ENCODE measurements at places on chromosomes 12 and 14.

DNA sequence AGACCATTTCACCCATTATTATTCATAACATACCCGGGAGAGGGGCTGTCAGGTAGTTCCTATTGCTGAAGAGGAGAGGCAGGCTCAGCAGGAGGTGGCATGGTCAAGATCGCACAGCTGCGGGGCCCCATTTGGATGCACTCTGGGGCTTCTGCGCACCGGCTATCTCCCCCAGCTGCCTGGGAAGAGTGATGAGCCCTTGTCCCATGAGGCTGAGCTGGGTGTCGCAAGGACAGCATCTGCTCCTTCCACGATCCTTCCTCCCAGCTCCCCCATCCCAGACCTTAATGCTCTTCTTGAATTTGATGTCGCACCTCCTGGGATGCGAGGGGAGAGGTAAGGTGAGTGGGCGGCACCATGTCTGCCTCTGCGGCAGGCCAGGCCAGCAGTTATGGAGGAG, 62.6 kb downstream of the SLC24A4 start:
- no peak for DNase-seq

- DNase-seq: no peak
Observed at GRCh38 chr14:90355540-90356518, 24.1 kb upstream of the NRDE2 start.

DNA sequence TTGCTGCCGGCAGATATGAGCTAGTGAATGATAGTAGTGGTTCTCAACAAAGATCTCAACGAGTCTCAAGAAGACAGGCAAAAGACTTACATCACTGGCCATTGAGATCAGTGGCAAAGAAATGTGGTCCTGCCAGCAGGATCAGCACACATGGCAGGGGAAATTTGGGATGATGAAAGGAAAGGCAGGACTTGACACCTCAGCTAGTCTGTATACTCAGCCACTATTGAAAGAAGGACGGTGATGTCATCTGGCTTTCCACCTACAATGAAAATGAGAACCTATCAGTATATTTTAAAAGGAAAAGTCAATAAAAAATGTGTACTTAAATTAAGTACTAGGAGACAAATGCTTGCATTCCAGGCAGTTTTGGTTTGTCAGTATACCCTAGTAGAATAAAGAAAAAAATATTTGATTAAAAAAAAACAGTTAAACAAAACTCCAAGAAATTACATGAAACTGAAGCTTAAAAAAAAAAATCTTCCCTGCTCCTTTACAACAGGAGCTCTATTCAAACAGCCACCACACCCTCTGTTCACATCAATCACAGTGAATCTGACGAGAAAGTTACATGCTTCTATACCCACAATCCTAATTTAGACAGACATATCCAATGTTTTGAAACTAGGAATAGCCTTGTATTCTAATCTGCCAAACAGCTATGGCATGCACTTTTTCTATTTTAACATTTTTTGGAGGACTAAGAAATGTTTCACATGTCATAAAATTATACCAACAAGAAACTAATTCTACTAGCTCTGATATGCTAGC, 34.9 kb downstream of the RAD9B start:
- DNase-seq: no peak

GRCh38 chr12:57416039-57416996, 14.5 kb downstream of the R3HDM2 start:
- DNase-seq: no peak

DNA sequence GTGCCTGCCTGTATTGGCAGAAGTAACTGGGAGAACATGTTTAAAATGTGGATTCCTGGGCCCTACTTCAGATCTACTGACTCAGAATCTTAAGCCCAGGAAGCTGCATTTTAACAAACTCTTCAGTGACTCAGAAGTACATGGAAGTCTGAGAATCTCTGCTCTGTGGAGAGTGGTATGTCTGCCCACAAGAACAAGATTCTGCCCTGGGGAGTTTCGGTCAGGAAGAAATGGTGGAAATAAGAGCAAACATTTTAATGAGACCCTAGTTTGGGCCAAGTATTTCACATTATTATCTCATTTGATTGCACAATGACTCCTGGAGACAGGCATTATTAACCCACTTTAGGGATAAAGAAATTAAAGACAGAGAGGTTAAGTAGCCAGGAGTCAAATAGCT, 8.2 kb downstream of the ALDH1L2 start:
- DNase-seq: no peak

DNA sequence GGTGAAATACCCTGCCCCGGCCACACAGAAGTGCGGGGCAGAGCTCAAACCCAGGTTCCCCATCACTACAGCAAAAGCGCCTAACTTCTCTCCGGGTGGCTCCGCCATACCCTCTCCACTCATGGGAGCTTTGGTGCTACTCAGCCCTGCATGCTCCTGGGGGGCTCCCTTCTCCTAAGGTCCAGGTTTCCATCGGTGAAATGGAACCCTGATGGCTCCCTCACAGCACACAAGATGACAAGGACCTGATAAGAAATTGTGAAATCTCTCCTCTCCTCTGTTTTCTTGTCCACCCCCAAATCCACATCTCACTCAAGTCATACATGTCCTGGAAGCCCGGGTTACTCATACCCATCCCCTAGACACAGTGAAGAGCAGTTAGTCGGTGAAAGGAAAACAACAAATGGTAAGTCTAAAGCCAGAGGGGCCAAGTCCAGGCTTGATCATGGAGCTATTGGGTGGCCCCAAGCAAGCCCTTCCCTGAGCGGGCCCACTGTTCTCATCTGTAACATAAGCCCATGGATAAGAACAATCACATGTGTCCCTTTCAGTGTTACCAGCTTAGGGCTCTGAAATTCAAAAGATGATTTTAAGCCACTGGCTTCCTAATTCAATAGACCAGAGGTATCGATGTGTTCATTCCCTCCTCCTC, 317.5 kb downstream of the BCL11B start:
- no peak for DNase-seq

GRCh38 chr12:118219106-118219505, 83.2 kb downstream of the PEBP1 start:
- no peak for DNase-seq

- DNase-seq: no peak
Observed at GRCh38 chr14:99260587-99261551, 11.1 kb downstream of the BCL11B start.

- DNase-seq: no peak
Observed at GRCh38 chr12:82789674-82790073, 103.0 kb downstream of the TMTC2 start.

GRCh38 chr12:65667932-65668331, 156.4 kb upstream of the HMGA2 start:
- no peak for DNase-seq

DNA sequence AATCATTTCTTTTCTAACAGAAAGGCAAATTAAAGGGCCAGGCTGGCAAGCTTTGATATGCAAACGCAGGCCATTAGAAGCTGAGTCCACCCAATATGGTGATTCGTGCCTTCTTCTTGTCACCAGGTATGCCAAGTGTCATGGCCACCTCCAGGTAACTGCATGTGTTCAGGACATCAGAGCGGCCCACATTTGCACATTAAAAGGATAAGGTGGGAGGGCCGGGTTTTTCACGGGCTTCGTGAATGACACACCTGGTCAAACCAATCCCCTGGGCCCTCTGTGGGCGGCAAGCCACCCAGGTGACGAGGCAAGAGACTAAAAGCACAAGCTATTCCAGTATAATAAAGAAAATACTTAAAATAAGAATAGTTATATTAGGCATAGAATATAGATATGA, 75.9 kb upstream of the TSPAN11 start:
- DNase-seq: no peak

GRCh38 chr12:16150276-16150675, 127.2 kb downstream of the SLC15A5 start:
- DNase-seq: no peak

DNA sequence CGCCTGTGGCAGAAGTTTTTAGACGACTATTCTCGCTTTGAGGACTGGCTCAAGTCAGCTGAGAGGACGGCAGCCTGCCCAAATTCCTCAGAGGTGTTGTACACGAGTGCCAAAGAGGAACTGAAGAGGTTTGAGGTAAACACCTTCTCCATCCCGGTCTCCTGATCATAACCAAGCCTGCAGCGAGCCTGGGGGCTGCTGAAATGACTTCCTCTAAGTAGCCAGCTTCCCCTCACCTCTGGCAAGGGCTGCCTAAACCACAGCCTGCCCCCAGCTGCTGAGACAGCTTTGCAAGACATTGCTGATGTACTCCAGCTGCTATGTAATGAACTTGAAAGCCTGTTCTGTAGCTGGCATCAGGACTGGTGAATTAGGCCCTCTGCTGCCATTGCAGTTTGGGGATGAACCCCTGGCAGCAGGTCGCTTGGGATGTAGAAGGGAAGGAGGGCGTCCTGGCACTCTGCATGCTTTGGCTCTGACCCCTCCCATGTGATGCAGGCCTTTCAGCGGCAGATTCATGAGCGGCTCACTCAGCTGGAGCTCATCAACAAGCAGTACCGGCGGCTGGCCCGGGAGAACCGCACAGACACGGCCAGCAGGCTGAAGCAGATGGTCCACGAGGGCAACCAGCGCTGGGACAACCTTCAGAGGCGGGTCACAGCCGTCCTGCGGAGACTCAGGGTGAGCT, 84.6 kb downstream of the ESR2 start:
- DNase-seq: no peak

GRCh38 chr14:78028471-78028870, 141.7 kb upstream of the NRXN3 start:
- DNase-seq: no peak

- no peak for DNase-seq
Observed at GRCh38 chr14:20118795-20119194, 8.3 kb downstream of the OR4K17 start.

DNA sequence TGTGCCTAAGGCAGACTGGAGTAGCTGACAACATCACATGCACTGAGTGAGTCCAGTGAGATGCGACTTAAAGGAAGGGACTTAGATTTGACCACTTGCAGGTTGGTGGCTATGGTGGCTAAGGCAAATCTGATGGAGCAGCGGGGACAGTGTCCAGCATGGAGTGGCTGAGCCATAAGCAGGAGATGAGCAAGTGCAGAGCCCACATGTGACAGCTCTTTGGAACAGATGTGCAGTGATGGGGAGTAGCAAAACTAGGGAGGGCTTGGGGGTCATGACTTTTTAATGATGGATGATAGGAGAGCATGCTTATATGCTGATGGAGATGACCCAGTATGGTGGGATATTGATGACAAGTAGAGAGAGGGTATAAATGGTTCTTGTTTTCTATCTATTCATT, 80.2 kb downstream of the PELI2 start:
- no peak for DNase-seq

DNA sequence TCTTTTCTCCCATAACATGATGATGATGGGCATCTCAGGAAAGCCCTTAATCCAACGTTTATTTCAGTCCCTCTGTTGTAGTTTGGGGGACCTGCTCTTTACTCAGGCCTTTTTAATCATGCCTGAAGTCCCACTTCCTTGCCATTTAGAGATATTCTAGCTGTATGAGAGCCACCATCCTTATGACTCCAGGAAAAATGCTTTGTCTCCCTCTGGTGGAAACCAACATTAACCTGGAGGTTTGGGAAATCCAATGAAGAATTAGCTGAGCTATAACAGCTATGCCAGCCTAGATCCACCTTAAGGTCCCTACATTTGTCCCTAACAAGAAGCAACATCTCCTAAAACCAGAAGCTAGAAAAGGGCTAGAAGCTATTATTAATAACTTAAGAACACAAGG, 1399.1 kb downstream of the LRFN5 start:
- no peak for DNase-seq

GRCh38 chr14:99465288-99465687, 15.4 kb downstream of the SETD3 start:
- DNase-seq: no peak

DNA sequence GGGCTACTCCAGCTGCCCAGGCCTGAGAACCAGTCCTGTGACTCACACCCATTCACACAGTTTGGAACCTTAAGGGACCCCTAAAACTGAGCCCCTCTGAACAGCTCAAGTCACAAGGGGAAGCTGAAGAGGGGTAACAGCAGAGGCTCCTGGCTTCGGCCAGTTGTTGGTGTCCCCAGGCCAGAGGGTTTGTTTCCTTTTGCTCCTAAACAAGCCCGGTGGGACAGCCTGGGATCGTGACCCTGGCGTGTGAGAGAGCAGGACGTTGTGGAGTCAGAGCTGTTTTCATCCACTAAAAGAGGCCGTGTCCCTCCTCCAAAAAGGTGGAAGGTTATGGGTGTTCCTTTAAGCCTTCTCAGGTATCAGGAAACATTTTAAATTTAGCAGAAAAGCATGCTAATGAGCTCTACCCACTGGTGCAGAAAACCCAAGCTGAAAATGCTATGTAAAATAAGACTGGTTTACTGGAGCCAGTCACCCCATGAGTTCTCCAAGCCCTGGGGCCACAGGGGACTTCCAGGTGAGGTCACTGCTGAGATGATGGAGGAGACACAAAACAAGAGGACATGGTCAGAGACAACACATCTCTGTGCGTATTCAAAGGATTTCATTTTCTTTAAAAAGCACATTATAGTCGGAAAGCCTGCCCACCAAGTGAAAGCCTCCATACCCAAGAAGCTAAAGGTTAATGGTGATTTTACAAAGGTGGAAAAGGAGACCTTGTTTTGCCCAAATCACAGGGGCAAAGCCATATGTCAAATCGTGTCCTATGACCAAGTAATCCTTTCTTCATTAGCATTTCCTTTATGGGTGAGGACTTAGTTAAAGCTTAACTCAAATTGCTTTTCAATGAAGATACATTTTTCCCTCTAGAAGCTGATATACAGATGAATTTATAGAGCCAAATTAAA, 14.1 kb downstream of the PRKAB1 start:
- no peak for DNase-seq

DNA sequence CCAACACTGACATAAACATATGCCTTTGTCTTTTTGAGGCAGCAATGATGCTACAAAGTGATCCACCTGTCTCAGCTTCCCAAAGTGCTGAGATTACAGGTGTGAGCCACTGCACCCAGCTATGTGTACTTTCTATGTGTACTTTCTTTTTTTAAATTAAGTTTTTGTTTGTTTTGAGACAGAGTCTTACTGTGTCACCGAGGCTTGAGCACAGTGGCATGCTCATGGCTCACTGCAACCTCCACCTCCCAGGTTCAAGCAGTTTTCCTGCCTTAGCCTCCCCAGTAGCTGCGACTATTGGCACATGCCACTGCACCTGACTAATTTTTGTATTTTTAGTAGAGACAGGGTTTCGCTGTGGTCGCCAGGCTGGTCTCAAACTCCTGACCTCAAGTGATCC, 172.5 kb upstream of the ALG10B start:
- DNase-seq: no peak

DNA sequence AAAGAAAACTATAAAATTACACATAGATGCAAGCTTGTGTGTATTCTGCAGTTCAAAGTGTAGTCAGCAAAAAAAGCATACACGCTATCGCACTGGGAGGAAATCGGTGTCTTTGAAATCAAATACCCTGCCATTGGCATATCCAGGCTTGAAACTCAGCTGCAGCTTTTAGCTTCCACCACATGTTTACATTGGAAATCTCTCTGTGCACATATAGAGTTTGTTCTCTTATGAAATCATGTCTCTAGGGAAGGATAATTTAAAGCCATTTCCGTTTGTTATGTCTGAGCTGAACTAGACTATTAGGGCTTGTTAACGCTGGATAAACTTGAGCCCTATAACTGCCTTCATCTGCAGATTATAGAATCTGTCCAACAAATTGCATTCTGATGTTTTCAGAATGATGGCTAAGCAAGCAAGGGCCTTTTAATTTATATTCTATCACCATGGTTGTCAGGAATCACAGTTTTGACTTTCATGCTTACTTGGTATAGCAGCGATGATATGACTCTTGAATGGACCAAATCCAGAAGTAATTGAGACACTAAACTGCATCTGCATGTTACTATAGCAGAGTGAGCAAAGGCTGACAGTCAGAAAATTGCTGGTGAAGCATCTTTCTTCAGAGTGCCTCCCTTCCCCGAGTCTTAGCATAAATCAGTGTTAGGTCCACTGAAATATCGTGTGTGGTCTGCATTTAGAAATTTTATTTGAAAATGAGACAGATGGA, 442.8 kb downstream of the ZFP36L1 start:
- DNase-seq: no peak
